Ureter (tissue), 1 donor: ENCODE measurements at places on chromosomes 13 and 19. TPM values are rescaled to one million over a fixed set of nuclear protein-coding genes. Genes with fewer than 3 reads are reported as not detected.

DNA sequence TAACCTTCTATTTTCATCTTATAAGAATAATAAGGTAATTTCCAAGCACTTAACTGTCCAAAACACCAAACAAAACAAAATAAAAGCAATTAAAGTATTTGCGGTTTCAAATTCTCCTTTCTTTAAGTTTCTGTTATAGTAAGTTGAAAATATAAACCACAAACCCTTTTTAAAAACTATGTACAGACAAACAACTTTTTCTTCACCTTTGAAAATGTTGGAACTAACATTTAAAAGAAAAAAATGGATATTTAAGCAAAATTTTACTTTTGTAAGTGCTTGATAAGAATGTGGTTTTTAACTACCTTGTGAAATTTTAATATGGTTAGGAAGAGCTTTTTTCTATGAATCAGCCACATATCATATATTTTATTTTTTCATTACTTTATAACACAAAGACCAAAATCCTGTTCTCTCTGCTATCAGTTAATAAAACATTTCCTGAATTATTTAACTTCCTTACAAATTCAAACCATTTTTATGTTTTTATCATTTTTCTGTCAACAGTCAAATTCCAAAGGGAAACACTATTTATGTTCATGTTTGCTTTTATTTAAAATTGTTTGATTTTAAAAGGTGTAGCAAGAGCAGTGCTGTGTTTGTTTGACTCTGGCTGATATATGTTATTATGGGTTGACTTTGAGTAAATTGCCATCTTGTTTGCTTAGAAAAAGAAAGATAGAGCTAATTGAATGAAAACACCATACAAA is 554.1 kb upstream of the KLHL1 start:
- DNase-seq, result no peak

DNA sequence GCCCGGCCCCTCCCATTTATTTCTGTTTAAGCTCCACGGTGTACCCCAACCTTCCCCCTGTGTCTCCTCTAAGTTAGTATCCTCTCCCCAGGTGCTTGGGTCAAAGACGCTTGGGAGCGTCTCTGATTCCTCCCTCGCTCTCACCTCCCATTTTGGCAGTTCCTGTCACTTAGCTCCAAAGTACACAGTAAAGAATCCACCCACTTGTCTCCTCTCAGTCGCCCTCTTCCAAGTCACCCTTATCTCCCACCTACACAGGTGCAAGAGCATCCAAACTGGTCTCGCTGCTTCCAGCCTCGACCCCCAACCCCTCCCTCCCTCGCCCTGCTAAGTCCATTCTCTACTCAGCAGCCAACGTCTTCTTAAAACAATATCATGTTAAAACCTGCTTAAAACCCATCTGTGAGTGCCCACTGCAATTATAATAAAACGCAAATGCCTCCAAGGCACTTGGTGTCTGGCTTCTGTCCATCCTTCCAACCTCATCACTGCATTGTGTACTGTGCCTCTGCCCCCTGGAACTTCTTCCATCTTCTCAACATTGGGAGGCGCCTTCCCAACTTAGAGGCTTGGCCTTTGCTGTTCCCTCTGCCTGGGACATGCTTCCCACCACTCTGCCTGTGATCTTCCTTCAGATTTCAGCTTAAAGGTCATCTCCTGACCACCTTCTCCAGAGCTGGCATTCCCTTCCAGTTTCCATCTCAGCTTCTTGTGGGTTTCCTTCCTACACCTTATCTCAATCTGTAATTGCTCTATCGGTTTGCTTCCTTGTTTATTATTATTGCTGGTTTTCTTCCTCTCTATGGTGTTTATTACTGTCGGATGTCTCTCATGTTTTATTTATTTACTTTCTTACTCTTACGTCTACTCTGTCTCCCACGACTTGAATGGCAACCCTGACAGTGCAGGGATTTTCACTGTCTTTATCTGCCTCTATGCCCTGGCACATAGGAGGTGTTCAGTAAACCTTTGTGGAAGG is 9.5 kb upstream of the KLK14 start:
- no peak for DNase-seq

- no peak for DNase-seq
These were observed 403.5 kb upstream of the MIR17HG start for GRCh38 chr13:90943946-90944345.

Gene IGFL3
- total RNA-seq, result not detected

- DNase-seq, result no peak
These were observed 1.6 kb downstream of the TPT1 start for GRCh38 chr13:45339399-45339798.

Gene RASAL3
- 3.9 TPM for total RNA-seq

- DNase-seq, result no peak
These were observed 169.3 kb downstream of the COL4A1 start for GRCh38 chr13:110137680-110138009.

DNA sequence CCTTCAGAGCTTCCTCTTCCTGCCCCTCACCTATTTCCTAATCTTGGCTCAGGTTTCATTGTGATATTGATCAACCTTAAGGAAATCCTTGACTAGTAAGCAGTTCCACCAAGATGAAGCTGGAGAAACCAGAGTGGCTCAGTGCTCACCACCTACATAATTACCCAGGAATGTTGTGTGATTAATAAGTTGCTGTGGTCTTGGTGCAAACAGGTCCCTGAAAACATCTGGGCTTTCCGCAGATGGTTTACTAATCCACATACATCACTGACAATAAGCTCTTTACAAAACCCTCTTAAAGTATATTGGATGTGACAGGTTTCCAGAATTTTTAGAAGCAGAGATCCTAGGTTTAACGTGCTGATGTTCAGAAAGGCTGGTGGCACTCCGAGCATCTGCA is 8.6 kb upstream of the SERP2 start:
- no peak for DNase-seq

Gene SMAD9
- total RNA-seq, result 13.8 TPM

- DNase-seq, result no peak
These were observed 21.0 kb upstream of the GRWD1 start for GRCh38 chr19:48424694-48425219.

GRCh38 chr13:113850722-113851479 is 13.0 kb downstream of the GAS6 start:
- peak; percentile 13 for DNase-seq

DNA sequence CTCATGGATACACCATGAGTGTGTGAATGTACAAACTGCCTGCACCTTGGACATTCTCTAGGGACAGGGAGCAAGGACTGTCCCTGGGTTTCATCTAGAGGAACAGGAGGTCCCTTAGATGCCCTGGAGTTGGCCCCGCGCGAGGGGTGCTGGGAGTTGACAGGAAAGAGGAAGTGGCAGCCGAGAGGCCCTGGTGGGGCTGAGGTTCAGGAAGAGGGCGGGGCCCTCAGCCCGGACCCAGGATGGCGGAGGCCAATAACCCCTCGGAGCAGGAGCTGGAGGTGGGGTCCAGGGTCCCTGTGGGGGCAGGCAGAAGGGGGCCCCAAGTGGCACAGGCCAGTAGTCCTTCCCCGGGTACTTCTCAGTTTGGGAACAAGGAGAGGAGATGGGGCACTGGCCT is 6.9 kb downstream of the PKN1 start:
- peak; percentile 73 for DNase-seq

- DNase-seq, result no peak
These were observed 59.4 kb upstream of the FARP1 start for GRCh38 chr13:98083507-98083906.
